Activated T-cell treated with anti-CD3 and anti-CD28 coated beads, Interleukin-2, amount 50 U/mL, for 72 hours (primary cell): ENCODE measurements at places on chromosomes 16 and 17. TPM values are rescaled to one million over a fixed set of nuclear protein-coding genes. Genes with fewer than 3 reads are reported as not detected.

SMARCE1 gene
- 98.1 TPM for total RNA-seq

TOP2A gene
- 324 TPM for total RNA-seq

KCNJ2 gene
- total RNA-seq, result not detected

CORO6 gene
- 13.9 TPM for total RNA-seq

PLCD3 gene
- total RNA-seq, result 3.1 TPM

DPEP2 gene
- 11.6 TPM for total RNA-seq

KRTAP4-5 gene
- not detected for total RNA-seq

FOXJ1 gene
- total RNA-seq, result 1.5 TPM

LRRC45 gene
- total RNA-seq, result 11.8 TPM

FOXL1 gene
- 0.07 TPM for total RNA-seq

PIMREG gene
- 7.3 TPM for total RNA-seq

LGALS9B gene
- total RNA-seq, result not detected

SLC9A5 gene
- 7.6 TPM for total RNA-seq

C17orf67 gene
- 4.0 TPM for total RNA-seq

TBC1D26 gene
- 0.74 TPM for total RNA-seq

CMTM1 gene
- total RNA-seq, result 14.4 TPM

ABCA3 gene
- total RNA-seq, result 14.6 TPM

C17orf50 gene
- total RNA-seq, result not detected

NOS2 gene
- total RNA-seq, result 0.14 TPM

CHRNB1 gene
- total RNA-seq, result 26.8 TPM

CCDC200 gene
- total RNA-seq, result not detected

NLRP1 gene
- total RNA-seq, result 83.9 TPM

KRTAP4-9 gene
- total RNA-seq, result not detected

GABARAPL2 gene
- total RNA-seq, result 64.4 TPM

SLX4 gene
- 12.6 TPM for total RNA-seq

PSMC3IP gene
- total RNA-seq, result 31.7 TPM

EXOC3L1 gene
- not detected for total RNA-seq

NEUROD2 gene
- total RNA-seq, result not detected

ACSM5 gene
- total RNA-seq, result not detected
